ENCODE measurements at places on chromosomes 13 and 19.

GRCh38 chr13:102830646-102831045 is 15.2 kb upstream of the ERCC5 start:
- no peak for DNase-seq

DNA sequence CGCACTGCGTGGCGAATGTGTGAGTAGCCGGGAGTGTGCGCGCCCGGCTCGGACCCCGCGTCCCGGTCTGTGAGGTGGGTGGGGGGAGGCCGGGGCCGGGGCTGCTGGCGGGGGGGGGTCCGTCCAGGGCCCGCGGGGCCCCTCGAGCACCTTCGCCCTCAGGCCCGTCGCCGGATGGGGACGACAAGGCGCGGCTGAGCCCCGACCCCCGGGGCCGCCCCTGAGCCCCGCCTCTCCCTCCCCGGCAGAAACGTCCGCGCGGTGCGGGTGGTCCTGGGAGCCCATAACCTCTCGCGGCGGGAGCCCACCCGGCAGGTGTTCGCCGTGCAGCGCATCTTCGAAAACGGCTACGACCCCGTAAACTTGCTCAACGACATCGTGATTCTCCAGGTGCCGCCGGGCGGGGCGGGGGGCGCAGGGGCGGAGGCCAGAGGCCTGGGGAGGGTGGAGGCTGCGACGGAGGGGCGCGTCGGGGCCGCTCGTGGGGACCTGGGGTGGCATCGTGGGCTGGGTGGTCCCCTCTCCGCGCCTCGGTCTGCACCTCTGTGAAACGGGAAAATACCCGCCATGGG is 997 bp downstream of the ELANE start:
- DNase-seq: no peak

- no peak for DNase-seq
Observed at GRCh38 chr19:21134934-21135366, 6.9 kb upstream of the ZNF431 start.

GRCh38 chr13:71291842-71292146 is 575.2 kb downstream of the DACH1 start:
- no peak for DNase-seq

- DNase-seq: no peak
Observed at GRCh38 chr13:36450534-36450933, 18.2 kb downstream of the CCNA1 start.

- DNase-seq: no peak
Observed at GRCh38 chr19:4970558-4971423, 1.9 kb downstream of the KDM4B start.

DNA sequence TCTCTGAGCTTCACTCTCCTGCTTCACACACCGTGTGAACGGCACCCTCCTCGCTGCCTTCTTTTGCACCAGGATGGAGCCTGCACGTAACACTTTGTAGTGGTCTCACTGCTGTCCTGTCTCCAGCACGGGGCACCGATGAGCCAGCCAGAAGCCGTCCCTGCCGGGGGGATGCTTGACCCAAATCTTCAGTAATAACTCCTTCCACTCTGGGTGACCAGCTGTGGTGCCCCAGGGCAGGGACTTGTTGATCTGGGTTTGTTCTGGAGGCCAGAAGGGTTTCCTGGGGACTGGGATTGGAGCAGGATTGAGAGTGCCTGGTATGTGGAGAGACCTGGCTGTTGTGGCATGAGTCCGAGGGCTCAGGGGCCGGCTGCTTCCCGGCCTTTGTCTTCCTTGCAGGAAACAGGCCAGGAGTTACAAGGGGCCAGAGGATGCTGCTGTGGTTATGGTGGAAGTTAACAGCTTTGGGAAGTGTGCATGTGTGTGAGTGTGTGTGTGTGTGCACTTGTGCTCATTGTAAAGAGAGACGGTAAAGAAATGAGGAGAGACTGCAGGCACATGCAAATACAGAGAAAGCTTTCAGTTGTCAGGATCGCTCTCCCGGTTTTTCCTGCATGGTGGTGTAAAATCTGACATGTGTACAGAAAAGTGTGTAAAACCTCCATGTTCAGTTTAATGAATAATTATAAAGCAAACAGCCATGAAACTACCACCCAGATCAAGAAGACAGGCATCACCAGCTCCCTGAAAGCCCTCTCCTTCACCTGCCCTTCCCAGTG is 18.9 kb downstream of the PAK4 start:
- no peak for DNase-seq

- no peak for DNase-seq
Observed at GRCh38 chr19:20422216-20423205, 143.1 kb downstream of the ZNF737 start.

DNA sequence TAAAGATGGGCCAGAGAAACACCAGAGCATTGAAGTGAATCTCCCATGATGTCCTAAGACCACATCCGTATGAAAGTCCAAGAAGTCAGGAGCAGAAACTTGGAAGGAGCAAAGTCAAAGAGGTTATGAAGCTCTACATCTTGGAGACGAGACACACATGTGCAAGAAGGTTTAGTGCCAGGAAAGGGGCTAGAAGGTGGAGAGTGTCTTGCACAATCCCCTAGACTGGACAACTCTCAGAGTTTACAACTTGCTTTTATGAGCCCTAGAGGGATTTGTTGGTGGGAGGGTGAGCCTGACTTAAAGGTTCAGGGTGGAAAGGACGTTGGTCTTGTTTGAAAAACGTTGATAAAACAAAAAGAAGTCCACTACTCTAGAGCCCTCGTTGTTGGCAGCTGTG is 150.6 kb downstream of the GPC6 start:
- no peak for DNase-seq

DNA sequence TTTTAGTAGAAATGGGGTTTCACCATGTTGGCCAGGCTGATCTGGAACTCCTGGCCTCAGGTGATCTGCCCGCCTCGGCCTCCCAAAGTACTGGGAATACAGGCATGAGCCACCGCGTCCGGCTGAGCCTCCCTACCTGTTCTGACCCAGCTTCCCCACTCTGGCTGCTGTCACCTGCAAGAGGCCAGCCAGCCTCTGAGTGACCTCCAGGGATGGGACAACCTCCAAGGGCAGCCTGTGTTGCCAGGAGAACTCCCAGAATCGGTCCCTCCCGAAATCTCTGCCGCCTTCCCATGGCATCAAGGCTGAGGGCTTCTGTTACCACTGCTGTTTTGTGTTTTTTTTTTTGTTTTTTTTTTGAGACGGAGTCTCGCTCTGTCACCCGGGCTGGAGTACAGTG is 11.3 kb downstream of the CERS4 start:
- DNase-seq: no peak

GRCh38 chr13:73372666-73373627 is 314.1 kb downstream of the KLF5 start:
- no peak for DNase-seq

- no peak for DNase-seq
Observed at GRCh38 chr13:111153977-111154332, 38.8 kb downstream of the ARHGEF7 start.

DNA sequence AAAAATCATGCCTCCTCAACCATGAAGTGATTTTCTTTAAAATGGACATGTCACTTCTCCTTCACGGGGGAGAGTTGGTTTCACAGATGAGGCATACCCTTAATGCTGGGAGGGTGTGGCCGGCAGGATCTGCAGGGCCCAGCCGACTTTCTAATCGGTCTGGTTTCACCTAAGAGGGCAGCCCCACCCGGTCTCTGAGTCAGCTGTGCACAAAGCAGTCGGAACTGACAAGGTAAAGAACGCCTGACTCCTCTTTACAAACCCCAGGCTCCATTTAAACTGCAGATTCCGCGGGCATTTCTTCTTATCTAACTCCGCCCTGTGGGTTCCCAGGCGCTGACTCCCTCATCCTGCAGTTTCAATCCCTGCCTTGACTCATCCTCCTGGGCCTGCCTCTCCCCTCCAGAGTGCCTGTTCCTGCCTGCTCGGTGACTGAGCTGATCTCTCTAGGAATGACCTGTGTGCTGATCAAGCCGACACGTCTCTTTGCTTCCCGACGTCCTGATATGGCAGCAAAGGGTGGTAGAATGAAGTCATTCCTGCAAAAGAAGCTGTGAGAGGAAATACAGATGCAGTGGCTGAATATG is 63.4 kb downstream of the EFNB2 start:
- DNase-seq: no peak

- no peak for DNase-seq
Observed at GRCh38 chr13:97057176-97057575, 62.9 kb upstream of the OXGR1 start.

GRCh38 chr13:110636053-110636475 is 20.7 kb downstream of the NAXD start:
- DNase-seq: no peak

GRCh38 chr13:24271601-24272451 is 37.6 kb upstream of the C1QTNF9 start:
- no peak for DNase-seq

DNA sequence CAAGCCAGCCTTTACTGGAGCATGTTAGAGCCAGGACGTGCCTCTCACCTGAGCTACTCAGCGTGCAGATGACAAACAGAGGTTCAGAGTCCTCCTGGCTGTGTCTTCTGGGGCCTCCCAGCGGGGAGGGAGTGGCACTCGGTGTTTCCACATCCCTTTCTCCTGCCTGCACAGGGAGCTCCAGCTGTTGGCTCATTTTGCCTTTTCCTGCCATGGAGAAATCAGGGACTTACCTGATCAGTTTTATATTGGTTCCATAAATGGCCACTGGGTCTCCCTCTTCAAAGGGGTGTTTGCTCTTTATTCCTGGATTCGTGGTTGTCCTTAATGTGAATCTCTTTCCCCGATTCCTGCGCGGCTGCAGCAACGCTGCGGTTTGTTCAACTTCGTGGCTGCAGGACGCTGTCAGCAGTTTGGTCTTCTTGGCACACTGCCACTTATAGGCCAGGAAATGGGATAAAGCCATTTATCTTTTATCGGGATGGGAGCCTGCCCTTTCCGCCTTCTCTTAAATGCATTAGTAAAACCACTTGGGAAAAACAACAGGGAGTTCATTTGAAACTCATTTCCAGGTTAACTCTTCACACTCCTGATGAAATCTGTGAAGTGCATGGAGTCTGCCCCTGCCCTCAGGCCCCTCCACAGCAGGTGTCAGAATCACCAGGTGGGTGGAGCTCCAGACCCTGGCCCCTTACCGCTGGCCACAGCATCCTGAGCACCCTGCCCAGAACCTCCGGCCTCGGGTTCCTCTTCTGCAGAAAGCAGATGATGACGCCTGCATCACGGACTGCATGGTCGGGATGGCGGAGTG is 39.8 kb upstream of the MCF2L start:
- DNase-seq: no peak

- no peak for DNase-seq
Observed at GRCh38 chr19:2560369-2560768, 84.4 kb downstream of the GADD45B start.

DNA sequence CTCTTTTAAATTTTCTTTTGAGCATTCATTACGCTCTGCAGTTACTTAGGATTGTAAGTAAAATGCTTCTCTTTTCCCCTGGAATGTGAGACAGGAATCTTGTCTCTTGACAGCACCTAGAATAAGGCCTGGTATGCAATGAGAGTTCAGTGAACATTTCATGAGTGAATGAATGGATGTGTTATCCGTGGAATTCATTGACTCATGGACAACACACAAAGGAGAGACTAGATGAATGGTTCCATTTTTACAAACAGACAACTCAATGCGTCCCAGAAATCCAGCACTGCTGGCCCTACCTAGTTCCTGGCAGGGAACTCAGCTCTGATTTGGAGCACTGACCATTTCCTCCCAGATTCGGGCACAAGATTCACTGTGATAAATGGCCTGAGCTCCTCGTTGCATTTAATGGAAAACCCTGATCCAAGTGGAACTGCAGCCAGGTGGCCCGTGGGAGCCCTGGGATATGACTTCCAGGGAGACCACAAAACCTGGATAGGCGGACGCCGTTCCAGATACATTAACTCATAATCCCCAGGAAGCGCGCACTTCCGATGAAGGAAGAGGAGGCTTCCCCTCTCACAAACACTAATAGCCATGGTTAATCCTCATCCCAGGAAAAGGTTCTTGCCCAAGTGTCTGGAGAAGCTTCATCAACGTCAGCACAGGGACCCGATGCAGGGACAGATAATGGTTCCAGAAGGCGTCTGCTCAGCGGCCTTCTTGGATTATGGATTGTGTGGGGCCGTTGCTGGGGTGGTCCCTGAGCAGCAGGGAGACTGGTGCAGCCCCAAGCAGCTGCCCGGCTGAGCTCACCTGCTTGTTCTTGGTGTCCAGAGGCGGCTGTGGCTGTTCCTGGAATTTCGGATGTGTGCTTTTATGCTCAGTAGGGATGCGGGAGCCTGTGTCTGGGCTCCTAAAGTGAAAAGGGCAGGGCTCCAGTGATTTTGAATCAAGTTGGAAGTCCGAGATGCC is 211.1 kb upstream of the TSHZ3 start:
- DNase-seq: no peak

DNA sequence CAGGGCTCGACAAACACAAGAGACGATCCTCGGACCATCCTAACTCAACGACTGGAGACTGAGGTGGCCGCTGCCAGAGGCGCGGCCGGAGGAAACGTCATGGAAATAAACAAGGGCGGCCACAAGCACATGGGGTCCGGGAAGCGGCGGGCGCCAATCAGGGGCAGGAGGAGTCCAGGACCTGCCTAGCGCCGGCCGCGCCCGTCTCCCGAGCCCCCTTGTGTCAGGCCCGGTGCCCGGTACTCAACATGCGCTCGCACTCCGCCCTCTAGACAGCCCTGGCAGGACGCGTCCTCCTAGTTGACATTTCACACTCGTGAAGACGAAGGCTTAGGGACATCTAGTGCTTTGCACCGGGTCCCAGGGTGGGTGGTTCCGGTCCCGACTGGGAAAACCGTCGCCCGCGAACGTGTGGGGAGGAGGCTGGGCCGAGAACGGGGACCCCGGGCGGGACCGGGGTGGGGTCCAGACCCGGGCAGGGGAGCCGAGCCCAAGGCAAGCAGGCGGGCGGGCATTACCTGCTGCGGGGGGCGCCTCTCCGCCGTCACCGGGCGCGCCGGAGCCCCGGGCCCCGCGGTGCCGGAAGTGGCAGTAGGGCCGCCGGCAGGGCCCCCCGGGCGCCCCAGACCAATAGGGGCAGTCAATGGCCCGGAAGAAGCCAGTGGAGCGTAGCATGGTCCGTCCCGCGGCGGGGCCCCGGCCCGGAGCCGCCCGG is 442 bp downstream of the REXO1 start:
- no peak for DNase-seq
